Fibroblast of lung (primary cell): ENCODE measurements at places on chromosomes 4 and X.

- DNase-seq: no peak
Measured at GRCh38 chr4:3420606-3420955, 21.2 kb upstream of the HGFAC start.

GRCh38 chr4:26322346-26322745, 1.5 kb downstream of the RBPJ start:
- DNase-seq: no peak

- no peak for DNase-seq
Measured at GRCh38 chr4:185921583-185922555, 109.9 kb upstream of the SORBS2 start.

- no peak for DNase-seq
Measured at GRCh38 chr4:89397441-89397840, 89.8 kb upstream of the GPRIN3 start.
